HTR-8/SVneo (cell line): ENCODE measurements at places on chromosomes 13 and 19.
A peak's percentile ranks its signal among the peaks of the same experiment; 100 is the strongest.

DNA sequence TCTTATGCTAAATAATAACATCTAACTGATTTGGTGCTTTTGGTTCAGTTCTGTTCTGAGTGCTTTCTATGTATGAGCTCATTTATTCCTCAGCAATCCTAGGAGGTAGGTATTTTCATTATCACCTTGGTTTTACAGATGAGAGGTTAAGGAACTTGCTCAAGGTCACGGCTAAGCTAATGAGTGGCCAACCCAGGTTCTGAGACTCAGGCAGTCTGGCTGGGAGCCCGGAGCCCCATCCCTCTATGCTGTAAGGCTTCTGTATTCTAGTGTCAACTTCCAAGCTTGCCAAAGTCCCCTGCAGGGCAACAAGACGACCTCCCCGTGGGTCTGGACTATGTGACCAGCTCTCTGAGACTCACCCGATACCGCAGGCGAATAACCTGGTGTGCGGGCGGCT lies 60.5 kb downstream of the PARP4 start:
- no peak for DNase-seq

DNA sequence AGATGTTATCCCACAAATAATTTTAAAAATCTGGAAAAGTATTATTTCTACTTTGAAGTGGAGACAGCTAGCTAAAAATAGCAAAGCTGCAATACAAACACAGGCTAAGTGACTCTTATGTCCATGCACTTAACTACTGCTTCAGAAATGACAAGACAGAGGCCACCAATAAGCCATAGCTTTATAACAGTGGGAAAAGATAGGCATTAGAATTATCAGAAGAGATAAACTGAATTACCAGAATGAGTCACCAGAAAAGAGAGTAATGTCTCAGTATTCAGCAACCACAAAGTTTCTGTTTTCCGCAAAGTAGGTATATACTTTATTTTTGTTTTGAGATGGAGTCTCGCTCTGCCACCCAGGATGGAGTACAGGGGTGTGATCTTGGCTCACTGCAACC lies 17.1 kb downstream of the CLN5 start:
- DNase-seq = no peak

GRCh38 chr19:46392837-46393236 lies 20.5 kb downstream of the CCDC8 start:
- DNase-seq = no peak

GRCh38 chr19:35216016-35216832 lies 12.3 kb downstream of the FAM187B start:
- DNase-seq = no peak

- no peak for DNase-seq
Observed at GRCh38 chr19:4278010-4278409, 1.1 kb upstream of the SHD start.

- DNase-seq = no peak
Observed at GRCh38 chr19:49957262-49957915, 3.6 kb downstream of the SIGLEC11 start.

- no peak for DNase-seq
Observed at GRCh38 chr19:48619692-48620585, 633 bp downstream of the SPHK2 start.

DNA sequence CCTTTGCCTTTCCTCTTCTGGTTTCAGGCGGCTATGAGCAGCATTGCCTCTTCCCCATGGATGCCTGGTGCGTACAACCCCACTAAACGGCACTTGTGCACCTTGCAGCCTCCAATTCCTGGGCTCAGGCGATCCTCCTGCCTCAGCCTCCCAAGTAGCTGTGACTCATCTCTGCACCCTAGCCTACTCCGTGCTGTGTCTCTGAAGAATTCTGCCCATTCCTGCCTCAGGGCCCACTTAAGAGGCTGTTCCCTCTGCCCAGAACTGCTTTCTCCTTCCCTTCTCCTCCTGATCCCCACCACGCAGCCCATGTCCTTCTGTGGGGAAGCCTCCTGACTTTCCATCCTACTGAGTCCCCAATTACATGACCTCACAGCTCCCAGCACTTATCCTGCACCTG lies 142.2 kb upstream of the ZNF507 start:
- no peak for DNase-seq

DNA sequence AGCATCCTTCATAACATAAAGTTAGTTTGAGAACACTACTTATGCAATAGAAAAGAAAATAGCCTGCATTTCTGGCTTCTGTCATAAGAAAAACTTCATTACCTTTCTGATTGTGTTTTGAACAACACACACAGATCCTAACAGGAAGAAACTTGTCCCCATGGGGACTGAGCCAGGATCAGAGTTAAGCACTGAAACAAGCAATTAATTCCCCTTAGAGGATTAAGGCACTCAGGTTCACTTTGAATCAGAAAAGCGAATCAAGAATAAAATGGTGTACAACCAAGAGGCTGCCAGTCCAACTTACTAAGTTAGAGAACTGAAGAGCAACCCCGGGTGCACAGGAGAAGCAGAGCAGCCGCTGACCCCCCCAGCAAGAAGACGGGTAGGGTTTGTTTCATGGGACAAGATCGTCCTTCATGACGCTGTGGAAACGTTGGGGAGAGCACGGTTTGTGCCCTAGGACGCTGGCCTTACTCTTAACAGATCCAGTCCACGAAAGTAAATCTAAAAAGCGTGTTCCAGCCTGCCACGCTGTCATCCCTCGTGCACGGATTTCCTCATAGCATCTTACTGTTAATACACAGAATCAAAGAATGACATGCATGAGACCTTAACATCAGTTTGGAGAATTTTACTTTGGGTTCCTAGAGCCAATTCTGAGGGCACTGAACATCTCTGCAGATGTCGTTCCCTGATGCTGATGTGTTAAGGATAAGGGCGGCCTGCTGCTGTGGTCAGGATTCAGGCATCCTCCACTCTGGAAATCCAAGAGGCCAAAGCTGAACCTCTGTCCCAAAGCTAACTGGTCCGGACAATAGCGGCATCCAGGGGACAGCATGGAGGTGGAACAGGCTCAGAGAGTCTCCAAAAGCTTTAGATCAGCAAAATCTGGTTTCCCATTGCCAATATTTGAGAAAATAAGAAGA lies 46.4 kb downstream of the GGACT start:
- no peak for DNase-seq

- DNase-seq = no peak
Observed at GRCh38 chr13:50370303-50370950, 355.2 kb downstream of the KCNRG start.

- no peak for DNase-seq
Observed at GRCh38 chr19:42250666-42251531, 4.0 kb downstream of the ERF start.

- no peak for DNase-seq
Observed at GRCh38 chr13:28606466-28606865, 52.5 kb upstream of the POMP start.

- no peak for DNase-seq
Observed at GRCh38 chr19:55300886-55301458, 17.2 kb downstream of the BRSK1 start.

DNA sequence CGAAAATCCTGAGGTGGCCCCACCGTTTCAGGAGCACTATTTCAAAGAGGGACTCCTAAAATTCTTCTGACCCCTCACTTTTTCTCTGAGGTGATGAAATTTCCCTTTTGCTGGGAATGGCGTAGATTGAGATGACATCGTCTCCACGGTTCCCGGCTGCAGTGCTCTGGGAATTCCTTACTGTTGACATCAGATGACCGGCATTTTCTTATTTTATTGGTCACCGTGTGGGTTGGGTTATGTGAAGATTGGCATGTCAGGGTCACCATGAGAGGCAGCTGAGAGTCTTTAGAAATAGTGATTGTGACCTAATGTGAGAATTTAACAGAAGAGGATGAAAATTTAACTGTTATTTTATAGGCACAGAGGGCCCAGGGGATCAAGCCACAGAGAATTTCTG lies 356.7 kb downstream of the FGF9 start:
- no peak for DNase-seq

- DNase-seq = peak; percentile 43
Observed at GRCh38 chr13:27375686-27376326, 48.6 kb upstream of the GTF3A start.

DNA sequence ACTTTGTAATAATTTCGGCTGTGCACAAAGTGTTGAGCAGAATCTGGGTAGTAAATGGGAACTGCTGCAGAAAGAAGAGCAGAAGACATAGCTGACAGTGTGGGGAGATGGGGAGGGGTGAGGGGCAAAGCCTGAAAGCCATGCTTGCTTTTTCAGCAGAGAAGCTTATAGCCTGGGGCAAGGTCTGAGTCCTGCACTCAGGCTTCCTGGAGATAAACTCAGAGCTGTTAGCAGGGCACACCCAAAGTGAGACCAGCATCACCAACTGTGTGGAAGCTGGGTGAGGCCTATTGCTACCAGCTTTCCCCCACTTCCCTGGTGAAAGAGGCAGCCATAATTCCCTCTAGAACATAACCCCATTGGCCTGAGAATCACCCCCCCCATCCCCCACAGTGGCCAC lies 15.6 kb upstream of the LHFPL6 start:
- DNase-seq = no peak

DNA sequence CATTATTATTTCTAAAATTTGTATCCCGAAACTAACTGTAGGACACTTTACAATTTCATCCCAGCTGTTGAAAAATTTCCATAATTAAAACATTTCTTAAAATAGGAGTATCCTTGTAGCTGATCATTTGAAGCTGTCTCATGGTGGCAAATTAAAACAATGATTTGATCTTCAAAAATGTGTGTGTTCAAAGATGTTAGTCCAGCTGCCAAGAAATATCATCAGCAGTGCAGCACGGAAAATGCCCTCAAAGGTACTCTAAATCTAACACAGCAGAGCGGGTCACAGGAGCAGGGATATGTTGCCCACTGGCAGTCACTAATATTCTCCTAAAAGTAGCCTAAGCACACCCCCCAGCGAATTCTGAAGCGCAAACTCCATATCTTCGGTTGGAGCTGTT lies 31.0 kb downstream of the KLF12 start:
- no peak for DNase-seq

- no peak for DNase-seq
Observed at GRCh38 chr13:41897126-41897525, 63.8 kb downstream of the VWA8 start.

DNA sequence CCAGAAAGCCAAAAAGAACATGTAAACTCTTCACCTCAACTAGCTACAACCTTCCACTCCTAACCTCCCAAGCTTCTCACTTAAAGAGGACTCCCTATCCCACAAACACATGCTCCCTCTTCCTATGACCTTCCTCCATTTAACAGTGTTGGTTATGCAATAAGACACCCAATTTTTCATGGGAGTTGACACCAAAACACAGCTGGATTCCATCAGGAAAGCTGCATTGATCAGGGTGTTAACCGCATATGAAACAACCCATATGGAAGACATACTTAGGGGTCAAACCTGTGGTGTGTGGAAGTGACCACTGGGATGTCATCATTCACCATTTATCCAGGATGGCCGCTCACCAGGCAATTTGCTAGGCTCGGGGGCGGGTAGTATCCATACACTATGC lies 21.9 kb downstream of the ZNF473 start:
- DNase-seq = no peak

GRCh38 chr13:52082601-52083000 lies 46.3 kb downstream of the NEK5 start:
- no peak for DNase-seq

GRCh38 chr13:32880636-32881035 lies 135.6 kb upstream of the KL start:
- DNase-seq = no peak

DNA sequence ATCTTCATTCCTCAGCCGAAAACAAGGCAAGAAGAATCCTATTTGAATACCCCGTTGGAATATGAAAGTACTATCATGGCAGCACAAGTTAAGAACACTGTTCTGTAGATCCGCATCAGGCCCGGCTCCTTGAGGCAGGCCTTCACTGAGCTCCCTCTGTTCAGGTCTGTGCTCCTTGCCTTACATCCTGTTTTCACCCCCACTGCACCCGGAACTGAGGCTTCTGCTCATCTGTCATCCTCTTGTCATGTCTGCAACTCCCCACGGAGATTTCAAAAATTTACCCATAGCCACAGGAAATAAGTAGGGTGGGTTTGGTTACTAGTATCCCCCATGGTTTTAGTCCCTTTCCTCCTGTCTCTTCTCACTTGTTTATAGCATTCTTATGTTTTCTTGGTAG lies 861.9 kb downstream of the GPC5 start:
- DNase-seq = no peak

DNA sequence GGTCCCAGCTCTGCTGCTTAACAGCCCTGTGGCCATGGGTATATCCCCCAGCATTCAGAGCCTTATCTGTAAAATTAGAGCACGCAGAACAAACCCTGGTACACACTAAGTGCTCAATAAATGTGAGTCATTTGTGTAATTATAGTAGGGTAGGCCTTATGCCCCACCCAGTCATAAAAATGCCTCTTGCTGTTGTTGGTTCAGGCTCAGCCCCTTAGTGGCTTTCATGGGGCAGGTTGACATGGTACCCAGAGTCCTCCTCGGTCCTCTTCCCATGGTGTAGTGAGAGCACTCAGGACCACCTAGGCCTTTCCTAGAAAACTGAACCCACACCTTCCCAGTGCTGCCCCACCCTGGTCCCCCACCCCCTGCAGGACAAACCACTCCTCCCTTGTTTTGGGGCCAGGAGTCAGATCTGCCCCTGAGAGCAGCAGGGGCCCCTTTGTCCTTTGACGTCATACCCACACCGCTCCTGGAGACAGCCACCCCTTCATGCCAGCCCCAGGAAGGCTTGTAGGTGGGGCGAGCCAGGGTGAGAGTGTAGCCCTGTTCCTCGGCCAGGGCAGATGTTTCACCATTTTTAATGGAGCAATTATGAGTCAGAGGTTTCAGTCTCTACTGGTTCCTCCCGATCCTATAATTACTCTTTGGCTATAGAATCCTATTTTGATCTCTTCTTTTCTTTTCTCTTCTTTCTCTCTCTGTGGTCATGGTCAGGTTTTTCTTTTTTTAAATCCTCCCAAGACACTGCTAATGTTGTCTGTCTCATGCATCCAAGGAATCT lies 36.8 kb downstream of the ACTN4 start:
- peak; percentile 84 for DNase-seq

DNA sequence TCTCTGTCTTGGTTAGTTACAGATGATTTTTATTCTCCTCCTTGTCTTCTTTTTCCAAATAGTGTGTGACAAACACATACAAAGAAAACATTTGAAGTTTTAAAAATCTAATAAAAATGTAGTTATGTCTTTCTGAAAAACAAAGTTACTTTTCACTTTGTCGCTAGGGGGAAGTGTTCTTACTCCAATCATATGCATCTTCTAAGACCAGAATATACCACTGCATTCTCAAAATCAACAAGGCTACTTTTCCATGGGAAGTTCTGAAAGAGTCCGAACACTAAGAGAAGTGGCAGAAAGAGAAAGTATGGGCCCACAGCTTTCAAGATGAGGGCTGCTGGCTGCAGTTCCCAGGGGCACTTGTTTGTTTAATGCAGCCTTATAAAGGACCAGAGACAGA lies 208.9 kb downstream of the DCT start:
- no peak for DNase-seq

DNA sequence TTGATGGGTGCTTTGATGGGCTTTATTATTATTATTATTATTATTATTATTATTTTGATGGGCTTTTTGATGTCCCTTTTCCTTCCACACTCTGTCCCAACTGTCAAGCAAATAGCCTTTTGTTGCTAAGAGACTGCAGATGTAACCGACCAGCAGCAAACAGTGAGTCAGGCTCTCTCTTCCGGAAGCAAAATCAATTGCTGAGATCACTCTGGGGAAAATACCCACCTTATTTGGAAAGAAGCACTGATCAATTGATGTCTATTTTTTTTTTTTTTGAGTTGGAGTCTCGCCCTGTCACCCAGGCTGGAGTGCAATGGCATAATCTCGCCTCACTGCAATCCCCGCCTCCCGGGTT lies 2.9 kb downstream of the LDLR start:
- DNase-seq = no peak
